NCI-H510A (cell line): ENCODE measurements at places on chromosomes 12 and 14.

GRCh38 chr12:124940393-124941169 lies 26.1 kb upstream of the UBC start:
- DNase-seq = no peak

DNA sequence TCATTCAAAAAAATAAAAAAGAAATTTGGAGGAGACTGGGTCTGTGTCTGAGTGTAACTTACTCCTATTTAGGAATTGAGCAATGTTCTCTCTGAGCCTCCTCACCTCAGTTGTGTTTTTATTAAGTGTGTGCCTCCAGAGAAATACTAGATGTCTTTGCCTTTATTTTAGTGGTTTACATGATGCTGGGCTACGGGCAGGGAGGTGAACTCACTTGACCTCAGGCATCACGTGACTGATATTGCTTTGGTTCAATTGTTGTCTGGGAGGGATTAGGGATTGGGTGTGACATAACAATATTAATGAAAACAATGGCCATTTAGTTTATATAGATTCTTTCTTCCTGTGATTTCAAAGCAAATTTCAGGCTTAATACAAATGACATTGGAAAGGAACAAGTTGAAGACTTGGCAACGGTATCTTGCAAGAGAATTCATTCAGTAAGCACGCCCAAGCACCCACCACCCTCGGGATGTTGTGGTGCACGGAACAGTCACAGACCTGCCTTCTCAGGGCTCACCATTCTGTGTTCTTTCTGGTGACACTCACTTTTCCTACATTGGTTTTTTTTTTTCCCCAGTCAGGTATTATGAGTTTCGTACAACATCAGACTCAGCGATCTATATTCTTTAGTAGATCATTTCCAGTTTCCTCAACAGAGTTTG lies 77.5 kb downstream of the BMP4 start:
- DNase-seq = no peak

DNA sequence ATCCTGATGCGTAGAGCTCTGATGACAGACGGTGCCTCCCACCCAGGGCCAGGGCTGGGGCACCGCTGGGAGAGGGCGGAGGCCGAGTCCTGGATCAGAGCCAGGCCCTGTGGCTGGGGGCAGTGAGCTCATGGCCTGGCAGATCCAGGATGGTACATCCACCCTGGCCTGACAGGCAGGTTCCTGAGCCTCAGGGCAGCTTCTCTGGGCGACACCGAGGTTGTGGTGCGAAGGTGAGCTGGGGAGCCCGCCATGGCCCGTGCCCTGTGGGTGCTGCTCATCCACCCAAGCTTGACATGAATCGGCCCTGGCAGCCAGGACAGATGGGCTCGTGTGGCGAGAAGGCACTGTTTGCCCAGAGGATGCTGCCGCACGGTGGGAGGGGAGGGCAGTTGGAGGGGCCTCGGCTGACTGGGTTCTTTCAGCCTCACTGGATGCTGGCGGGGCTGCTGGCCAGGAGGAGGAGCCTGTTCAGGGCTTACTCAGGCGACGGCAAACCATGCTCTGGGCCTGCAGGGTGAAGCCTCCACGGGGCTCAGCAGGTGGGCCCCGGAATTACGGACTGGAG lies 16.6 kb downstream of the LRTM2 start:
- DNase-seq = no peak

- DNase-seq = no peak
These were observed 40.2 kb upstream of the RIN3 start for GRCh38 chr14:92473261-92473968.

- DNase-seq = no peak
These were observed 4.8 kb upstream of the GLT8D2 start for GRCh38 chr12:104054681-104055346.

- no peak for DNase-seq
These were observed 7.6 kb upstream of the HOXC4 start for GRCh38 chr12:54045868-54046521.

GRCh38 chr12:51891843-51892242 lies 3.9 kb downstream of the ANKRD33 start:
- no peak for DNase-seq

GRCh38 chr14:69091006-69091405 lies 61.9 kb downstream of the DCAF5 start:
- no peak for DNase-seq

DNA sequence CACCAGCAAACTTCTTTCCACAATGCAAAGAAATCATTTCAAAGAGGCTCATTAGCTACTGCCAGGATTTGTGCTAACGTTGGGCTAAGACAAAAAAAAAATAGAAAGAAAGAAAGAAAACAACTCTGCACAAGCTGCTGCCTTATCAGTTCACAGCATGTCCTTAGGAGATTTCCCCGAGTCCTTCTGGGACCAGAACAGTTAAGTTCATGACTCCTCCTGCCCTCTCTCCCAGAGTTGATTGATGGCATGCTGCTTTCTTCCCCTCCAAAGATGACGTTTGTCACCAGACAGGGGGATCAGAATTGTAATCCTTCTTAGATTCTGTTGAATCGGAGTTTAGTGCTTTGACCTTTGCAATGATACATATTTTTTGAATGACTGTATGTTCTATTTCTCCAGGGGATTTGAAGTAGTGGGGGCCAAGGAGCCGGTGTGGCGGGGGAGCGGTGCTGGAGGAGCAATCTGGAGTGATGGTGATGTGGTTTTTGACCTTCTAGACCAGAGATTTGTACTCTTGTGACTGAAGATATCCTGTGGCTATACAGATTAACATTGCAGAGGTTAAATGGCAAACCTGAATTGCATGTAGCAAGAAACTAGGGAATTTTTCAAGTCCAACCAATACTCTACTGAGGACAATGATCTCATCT lies 409.2 kb upstream of the TMPO start:
- no peak for DNase-seq

- DNase-seq = no peak
These were observed 21.9 kb upstream of the PGF start for GRCh38 chr14:74977164-74977900.

GRCh38 chr12:96698965-96699364 lies 208.1 kb upstream of the NEDD1 start:
- no peak for DNase-seq

DNA sequence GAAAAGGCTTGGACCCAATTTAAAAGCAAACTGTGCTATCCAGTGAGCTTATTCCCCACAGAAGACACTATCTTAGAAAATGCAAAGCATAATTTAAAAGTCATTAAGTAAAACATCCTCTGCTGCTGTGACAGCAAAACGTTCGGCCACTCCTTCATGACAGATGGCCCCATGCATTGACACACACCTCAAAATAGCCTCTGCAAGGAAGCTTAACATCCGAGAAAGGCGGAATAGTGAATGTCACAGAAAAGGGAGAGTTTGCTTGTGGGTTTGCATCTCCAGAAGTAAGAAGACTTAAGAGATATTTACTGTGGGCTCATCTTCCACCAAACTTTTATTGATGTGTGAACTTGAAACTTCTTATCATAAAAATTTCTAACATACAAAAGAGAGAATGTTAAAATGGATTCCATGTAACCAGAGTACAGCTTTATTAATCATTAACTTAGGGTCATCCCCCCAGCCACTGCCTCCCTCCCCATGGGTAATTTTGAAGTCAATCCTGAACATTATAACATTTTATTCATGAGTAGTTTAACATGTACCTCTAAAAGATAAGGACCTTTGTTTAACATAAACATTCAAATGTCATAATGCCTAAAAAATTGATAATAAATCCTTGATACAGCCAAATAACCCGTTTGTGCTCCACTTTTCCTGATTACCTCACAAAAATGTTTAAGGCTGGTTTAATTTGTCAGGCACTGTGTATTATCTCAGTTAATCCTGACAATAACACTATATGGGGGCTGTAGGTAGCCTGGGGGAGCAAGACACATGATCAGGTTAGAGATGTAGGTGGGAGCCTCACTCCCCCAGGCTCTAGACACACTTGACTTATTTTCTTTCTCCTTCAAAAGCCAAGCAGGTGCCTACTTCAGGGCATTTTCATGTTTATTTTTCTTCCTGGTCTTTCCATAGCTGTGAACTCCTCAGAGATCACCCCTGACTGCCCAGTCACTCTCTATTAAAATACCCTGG lies 119.7 kb upstream of the TMCC3 start:
- DNase-seq = no peak
